ENCODE measurements at places on chromosomes 11 and 22.

DNA sequence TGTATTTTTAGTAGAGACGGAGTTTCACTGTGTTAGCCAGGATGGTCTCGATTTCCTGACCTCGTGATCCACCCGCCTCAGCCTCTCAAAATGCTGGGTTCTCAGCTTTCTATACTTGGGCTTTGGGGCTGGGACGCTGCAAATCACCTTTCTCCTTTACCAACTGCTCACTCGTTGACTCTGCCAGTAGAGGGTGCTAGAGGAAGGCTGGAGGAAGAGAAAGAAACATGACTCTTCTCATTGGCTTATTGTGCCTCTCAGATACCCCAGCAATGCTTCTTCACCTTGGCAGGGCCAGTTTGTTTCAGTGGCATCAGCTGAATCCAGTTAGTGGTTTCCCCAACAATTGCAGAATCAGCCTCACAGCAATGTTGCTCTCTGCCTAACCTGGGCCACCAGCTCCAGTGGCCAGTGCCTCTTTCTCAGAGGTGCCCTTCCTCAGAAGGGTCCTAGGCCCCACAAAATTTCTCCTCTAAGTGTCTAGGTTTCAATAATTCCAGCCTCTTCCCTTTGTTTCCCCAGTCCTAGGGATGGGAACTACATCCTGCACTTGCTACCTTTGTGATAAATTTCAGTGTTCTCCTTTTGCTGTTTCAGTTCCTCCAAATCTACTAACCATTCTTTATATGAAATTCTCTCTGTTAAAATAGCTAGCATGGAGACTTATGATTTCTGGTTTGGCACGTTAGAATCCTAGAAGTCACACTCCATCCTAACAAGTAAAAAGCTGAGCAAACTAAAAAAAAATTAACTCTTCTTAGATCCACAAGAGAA lies 71.5 kb upstream of the VSTM5 start:
- no peak for DNase-seq

GRCh38 chr11:119153049-119153818 lies 4.4 kb downstream of the ABCG4 start:
- DNase-seq: no peak

DNA sequence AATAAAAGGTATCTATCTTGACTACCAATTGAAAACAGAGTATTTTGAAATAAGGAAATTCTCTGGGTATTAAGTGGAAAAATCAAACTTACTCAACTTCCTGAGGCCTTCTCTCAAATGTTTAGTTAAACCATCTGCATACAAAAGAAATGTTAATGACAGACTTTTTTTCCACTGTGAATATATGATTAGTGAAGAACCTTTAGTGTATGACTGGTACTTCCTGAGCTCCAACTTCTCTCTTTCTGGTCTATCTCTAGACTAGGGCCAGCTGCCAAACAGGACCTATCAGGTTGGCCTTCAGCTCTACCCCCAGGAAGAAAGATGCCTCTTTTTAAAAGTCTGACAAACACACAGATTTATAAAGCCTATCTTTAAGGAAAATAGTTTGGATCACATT lies 68.8 kb upstream of the SCUBE2 start:
- DNase-seq: no peak

- DNase-seq: no peak
Observed at GRCh38 chr22:40469181-40469580, 98.8 kb downstream of the SGSM3 start.

- no peak for DNase-seq
Observed at GRCh38 chr11:69367211-69367964, 73.4 kb downstream of the MYEOV start.

GRCh38 chr11:84437071-84437980 lies 1151.2 kb upstream of the CCDC90B start:
- DNase-seq: no peak

GRCh38 chr11:115705200-115705599 lies 201.0 kb upstream of the CADM1 start:
- DNase-seq: no peak

GRCh38 chr22:43066844-43067385 lies 22.3 kb downstream of the TTLL1 start:
- no peak for DNase-seq

GRCh38 chr11:123585706-123586105 lies 68.7 kb downstream of the SCN3B start:
- DNase-seq: no peak
